ENCODE measurements at places on chromosomes 3 and 15.

GRCh38 chr3:47473391-47473790 lies 2.4 kb downstream of the SCAP start:
- DNase-seq: no peak

DNA sequence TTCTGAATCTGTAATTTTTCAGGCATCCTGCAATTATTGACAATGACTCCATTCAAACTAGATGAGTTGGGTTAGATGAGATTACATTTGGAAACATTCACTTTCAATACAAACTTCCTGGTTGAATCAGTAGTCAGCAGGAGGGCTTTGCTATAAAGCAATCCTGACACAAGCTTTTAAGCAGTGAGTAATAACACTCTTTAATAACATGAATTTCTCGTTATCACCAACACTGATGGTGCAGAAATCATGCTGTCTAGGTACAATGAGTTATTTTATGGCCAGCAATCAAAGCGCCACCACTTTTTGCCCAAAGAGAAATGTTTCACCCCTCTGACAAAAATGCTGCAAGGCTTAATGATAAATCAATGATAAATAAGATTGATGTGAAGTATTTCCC lies 474.8 kb upstream of the CNTN4 start:
- DNase-seq: no peak

DNA sequence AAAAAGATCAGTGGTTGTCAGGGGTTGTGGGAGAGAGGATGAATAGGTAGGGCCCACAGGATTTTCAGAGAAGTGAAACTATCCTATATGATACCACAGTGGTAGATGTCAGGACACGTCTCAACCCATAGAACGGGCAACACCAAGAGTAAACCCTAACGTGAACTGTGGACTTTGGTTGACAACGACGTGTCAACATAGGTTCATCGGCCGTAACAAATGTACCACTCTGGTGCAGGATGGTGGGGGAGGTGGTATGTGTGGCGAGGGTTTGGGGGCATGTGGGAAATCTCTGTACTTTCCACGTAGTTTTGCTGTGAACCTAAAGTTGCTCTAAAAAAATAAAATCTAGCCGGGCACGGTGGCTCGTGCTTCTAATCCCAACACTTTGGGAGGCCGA lies 13.0 kb upstream of the PIGZ start:
- DNase-seq: no peak

DNA sequence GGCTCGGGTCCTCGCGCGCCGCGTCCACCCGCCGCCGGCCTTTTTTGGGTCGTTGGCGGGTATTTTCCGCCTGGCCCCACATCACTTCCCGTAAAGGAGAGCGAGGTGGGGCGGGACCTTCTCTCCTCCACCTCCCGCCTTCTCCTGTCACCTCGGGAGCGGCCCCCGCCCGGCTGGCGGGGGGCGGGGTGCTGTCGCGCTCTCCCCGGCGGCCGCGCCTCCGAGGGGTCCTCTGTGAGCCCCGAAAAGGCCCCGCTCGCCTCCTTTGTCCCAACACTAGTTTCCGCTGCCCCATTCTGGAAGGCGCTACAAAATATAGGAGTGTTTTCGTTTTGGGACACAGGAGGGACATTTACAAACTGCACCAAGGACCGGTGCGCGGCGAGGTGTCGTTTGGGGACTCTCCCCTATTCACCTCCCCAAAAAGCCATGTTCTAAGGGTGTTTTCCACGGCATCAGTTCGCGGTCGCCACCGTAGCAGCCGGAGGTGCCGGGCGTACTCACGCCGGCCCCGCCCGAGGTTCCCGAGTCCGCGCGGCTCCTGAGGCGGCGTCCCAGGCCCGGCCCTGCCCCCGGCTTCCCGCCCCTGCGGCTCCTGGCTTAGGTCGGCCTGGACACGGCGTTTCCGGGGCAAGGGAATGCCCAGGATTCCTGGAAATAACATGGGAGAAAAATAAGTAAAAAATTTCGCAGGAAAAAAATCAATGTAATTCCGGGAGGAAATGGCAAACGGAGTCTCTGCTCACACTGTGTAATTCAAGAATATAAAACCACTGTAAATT lies at the start of gene RAB27A:
Gene RAB27A, minus strand, starts transcription at position 68 of the 782 bp plus-strand sequence. CDS start 54,879 bp downstream, outside the sequence.
- DNase-seq: peak; percentile 90

GRCh38 chr15:99722406-99722805 lies 10.8 kb downstream of the LYSMD4 start:
- DNase-seq: no peak

- peak; percentile 72 for DNase-seq
Measured at GRCh38 chr3:36893137-36893557, 51.7 kb downstream of the TRANK1 start.

DNA sequence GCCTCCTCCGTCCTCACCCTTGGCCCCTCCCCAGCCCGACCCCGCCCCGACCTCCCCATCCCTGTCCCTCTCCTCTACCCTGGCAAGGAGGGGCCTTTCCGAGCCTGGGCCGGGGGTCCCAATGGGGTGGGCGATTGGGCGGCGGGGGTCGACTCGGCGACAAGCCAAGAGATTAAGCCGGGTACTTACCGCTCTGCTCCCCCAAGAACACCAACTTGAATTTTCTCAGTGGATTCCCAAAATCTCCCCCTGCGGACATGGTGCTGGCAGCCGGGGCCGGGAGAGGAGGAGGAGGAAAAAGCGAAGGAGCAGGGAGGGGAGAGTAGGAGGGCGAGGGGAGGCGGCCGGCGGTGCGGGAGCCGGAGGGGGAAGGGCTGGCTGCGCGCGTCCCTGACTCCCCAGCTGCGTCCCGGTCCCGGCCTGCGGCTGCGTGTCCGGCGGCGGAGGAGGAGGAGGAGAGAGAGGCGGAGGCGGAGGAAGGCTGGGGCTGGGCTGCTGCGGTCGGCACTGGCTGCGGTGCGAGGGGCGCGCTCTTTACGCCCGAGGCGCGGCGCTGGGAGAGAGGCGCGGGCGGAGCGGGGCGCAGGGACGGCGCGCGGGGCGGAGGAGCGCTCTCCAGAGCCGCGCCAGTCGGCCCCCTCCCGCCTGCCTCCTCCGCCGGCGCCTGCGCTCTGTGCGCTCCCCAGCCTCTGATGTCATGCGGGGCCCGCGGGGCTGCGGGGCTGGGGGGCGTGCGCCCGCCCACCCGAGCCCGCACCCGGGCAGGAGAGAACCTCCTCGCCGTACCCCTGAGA lies at the start of gene RAB6B:
Gene RAB6B, minus strand, starts transcription at position 675 of the 794 bp plus-strand sequence. Its CDS starts 416 bp downstream, at position 259.
- DNase-seq: no peak

DNA sequence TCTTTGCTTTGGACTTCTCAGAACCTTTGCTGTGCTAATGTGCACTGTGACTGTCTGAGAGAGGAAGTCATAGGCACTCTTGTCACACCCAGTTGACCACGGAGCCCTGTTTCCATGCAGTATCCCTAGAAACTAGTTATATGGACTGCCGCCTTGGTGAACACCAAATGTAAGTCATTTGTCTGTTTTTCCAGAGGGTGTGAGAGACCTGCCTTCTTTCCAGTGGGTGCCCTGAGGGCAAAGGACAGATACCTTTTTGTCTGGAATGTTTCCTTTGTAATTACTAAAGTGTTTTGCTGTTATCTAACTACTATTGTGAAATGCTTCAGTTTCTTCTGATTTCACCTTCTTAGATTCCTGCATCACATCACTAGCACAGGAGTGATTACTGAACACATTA lies 91.8 kb downstream of the LARS2 start:
- no peak for DNase-seq

DNA sequence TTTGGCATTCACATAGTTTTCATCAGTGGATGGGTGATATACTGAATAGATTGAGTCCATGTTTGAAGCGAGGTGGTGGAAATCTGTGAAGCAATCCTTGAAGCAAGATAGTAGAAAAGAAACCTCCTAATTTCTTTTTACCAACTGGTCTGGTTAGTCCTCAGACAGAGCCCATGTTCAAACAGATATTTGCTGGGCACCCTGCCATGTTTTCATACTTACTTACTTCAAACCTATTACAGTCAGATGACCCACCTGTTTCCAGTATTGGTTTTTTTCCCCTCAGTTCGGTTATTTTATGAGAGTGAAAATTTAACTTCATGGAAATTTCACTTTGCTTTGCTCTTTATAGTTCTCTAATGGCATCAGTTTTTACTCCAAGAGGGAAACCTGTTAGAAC lies 23.7 kb downstream of the EXOSC7 start:
- no peak for DNase-seq

GRCh38 chr3:117286488-117286887 lies 576.9 kb downstream of the TUSC7 start:
- no peak for DNase-seq

- DNase-seq: no peak
Measured at GRCh38 chr15:66919421-66919820, 146.0 kb upstream of the SMAD3 start.

- no peak for DNase-seq
Measured at GRCh38 chr3:81395739-81396513, 365.5 kb downstream of the GBE1 start.

DNA sequence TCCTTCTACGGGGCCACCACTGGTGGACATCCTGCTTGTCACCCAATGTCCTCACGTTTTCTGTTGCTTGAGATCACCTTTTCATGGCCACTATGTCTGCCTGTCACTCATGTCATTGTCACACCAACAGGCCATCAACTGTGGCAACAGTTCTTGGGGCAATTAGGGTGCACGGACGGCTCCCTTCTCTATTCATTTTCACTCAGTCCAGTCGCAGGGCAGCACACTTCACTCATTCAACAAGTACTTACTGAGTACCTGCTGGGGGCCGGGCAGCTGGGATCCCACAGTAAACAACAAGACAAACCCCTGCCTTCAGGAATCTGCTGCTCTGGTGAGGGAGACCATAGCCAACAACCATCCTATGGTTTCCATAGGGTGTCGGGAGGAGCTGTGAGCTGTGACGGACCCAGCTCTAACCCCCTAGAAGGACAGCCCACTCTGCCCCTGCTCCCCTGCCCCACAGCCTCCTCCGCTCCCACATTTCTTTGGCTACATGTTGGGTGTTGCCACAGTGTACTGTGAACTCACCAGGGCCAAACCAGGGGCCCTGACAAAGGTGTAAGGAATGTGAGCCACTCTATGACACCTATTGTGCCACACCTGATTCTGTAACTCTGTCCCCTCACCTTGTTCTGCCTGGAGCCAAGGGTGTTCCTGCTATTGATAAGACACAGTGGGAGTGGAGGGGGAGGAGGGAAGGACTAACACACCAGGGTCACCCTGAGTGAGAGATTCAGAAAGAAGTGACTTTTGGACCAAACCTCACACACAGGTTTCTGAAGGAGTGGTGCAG lies 1.9 kb downstream of the VILL start:
- DNase-seq: no peak

DNA sequence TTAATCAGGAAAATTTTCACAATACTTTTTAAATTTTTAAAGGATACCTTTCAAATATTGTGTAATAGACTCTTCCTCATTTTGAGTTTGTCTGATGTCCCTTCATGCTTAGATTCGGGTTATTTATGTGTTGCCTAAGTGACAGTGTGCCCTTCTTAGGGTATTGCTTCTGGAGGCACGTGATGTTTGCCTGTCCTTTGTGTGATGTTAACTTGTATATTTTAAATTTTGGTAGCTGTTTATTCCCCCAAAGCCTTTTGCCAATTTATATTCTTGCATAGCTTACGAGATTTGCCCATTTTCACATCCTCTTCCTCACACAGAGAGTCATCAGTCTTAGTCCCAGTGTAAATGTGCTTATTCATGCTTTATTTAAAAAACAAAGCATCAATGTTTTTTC lies 433.1 kb downstream of the EPHB1 start:
- DNase-seq: no peak

DNA sequence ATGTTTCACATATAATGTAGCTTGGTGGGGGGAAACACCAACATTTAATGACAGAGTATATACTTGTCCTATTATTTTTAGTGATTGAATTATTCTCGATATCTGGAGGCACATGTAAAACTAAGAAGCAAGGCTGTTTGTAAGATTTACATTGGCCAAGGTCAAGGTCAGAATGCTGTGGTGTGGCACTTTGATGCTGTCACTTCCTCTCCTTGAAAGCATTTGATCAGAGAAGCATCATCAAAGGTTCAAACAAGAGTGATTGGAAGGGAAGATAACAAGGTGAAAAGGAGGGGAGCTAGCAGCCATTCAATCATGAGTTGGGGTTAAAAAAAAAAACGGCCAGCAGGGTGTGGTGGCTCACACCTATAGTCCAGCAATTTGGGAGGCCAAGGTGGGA lies 26.4 kb downstream of the RTF1 start:
- no peak for DNase-seq

- no peak for DNase-seq
Measured at GRCh38 chr15:93241696-93242585, 152.9 kb upstream of the RGMA start.

- peak; percentile 5 for DNase-seq
Measured at GRCh38 chr3:174440741-174441587, 418.2 kb upstream of the NAALADL2 start.

DNA sequence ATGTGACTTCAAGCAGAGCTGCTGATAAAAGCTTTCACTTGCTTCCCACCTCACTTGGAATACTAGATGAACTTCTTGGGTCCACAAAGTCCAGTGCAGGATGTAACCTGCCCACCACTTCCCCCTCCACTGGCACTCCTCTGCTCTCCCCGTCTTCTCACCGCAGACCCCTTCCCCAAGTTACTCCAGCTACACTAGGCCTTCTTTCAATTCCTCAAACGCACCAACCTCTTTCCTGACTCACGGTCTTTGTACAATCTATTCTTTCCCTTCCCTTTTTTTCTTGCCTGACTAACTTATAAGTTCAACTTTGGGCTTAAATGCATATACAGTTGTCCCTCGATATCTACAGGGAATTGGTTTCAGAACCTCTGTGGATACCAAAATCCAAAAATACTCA lies 5.2 kb upstream of the ATP13A3 start:
- no peak for DNase-seq

- DNase-seq: no peak
Measured at GRCh38 chr3:151305060-151305774, 11.4 kb downstream of the GPR87 start.

DNA sequence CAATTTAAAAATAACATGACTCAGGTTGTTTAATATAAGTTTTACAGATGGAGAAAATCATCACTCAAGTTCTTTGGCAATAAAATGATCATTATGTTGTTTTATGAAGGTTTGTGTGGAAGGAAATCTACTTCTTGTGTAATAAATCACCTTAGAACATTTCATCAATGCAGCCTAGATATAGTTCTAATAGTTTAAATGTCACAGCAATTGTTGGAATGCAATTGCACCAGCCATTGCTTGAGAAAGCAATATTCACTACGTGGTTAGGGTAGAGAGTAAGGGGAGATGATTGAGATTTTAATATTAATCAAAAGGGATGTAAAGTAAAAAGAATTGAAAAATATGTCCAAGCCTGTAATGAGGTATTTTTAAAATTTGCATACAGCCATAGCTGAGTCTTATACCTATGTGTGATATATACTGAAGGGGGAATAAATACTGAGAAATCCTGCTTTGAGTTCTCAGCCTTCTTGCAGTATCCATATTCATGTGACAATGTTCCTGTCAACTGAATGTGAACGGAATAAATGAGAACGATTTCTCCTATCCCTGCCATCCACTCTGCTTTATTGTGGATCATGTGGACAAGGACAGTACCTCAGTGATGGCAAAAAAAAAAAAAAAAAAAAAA lies 257.9 kb downstream of the OTOL1 start:
- DNase-seq: no peak

GRCh38 chr3:104428337-104428925 lies 938.3 kb upstream of the ALCAM start:
- DNase-seq: no peak

- DNase-seq: no peak
Measured at GRCh38 chr3:105539897-105540296, 173.2 kb downstream of the ALCAM start.

Data from CD4-positive, alpha-beta T cell treated with Interleukin-21 for 1 hour (primary cell).